ENCODE measurements at places on chromosomes 1 and 21.

GRCh38 chr1:64553285-64553684, 83.4 kb downstream of the CACHD1 start:
- no peak for DNase-seq

GRCh38 chr21:42780617-42781016, 98.7 kb downstream of the WDR4 start:
- DNase-seq, result no peak

GRCh38 chr1:21293537-21294265, 3.4 kb upstream of the ECE1 start:
- DNase-seq, result no peak

- no peak for DNase-seq
Measured at GRCh38 chr21:36451506-36451905, 28.4 kb downstream of the CLDN14 start.

GRCh38 chr1:222583079-222583478, 6.7 kb downstream of the TAF1A start:
- no peak for DNase-seq

- no peak for DNase-seq
Measured at GRCh38 chr21:28971171-28971570, 21.5 kb downstream of the LTN1 start.

Measured in sigmoid colon (tissue), 7 donors.